ENCODE measurements at places on chromosomes 5 and 9.

DNA sequence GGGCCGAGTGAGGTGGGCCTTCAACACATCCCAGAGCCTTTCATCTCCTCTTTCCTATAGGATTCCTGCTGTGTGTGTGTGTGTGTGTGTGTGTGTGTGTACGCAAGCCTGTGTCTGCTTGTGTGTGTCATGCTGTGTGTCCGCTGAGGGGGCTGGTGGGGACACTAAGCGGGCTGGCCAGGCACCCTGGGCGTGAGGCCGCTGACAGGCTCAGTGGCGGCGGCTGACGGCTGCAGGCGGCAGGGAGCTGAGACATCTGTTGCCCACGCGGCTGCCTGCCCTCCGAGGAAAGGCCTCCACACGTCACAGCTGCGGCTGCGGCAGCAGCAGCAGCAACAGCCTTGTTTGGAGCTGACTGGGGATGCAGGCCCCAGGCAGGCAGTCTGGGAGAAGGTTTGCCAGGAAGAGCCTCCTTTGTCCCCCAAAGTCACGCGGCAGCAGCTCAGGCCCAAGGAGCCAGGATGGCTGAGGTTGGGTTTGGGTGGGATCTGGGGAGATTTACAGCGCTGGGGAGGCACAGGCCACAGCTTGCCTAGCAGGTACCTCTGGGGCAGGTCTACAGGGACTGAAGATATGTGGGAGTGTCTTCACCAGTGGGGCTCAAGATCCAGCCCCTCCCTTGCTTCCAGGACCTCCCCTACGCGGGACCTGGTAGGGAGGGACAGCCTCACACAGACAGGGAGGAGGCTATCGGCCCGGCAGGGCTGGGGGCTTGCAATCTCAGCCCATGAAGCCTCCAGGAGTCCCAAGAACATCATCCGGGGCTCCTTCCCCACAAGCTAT is 1.8 kb downstream of the PDLIM4 start:
- DNase-seq = no peak

DNA sequence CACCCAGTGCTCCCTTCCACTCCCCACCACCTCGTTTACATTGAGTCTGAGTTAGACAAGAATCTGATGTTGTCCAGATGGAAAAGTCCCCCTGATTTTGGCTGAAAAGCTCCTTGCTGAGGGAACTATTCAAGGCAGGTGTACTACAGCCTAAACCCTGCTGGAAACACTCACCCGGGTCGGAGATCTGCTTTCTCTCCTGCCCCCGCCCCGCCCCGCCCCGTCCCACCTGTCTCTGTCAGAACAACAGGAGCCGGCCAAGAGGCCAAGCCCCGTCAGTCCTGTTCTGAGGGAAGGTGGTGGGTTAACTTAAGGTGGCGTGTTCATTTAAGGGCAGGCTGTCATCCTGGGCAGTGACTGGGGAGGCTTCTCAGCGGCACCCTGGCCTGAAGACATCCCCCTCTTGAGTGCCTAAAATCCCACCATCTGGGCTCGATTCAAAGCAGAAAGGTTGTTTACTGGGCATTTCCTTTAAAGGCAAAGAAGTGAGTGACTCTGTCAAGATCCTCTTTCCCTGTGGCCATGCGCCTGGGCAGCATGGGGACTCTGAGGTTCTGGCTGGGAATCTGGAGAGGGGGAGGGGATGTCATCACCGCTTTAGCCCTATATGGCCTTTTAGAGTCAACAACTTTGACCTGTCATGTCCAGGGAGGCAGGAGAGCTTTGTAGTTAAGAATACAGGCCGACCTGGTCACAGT is 71.1 kb upstream of the NEURL1B start:
- DNase-seq = no peak

DNA sequence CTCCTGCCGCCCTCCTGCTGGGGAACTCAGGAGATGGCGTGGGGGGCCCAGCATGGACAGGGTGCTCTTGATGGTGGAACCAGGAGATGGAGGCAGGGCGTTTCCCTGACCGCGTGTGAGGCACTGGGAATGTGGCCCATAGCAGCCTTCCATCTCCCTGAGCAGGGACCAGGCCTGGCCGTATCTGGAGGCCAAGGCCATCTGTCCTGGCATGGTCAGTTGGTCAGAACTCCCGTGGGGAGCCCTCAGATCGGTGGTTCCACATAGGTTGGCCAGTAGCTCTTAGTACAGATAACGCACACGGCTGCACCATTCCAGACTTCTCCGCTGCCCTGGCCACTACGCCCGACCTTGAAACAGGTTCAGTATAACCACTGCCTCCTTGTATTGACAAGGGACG is 77.6 kb downstream of the KCNT1 start:
- no peak for DNase-seq

GRCh38 chr5:170154297-170154696 is 48.6 kb downstream of the FOXI1 start:
- no peak for DNase-seq

DNA sequence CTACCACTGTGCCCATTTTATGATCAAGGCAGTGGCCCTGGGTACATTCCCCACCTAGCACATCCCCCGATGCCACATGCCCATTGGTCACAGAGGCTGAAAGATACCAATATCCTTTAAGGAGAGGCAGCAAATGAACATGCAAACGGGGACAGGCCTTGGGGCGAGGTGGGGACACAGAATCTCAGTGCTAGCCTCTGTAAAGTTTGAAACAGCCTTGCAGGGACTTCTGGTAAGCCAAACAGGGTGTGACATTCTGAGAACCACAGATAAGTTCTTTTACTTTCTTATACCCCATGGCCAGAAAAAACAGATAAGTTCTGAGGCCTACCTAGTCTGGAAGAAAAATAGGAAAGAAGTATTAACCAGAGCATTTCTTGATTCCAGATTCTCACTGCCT is 60.5 kb downstream of the ACER2 start:
- DNase-seq = no peak

- no peak for DNase-seq
Measured at GRCh38 chr5:147966829-147967228, 60.5 kb upstream of the C5orf46 start.

DNA sequence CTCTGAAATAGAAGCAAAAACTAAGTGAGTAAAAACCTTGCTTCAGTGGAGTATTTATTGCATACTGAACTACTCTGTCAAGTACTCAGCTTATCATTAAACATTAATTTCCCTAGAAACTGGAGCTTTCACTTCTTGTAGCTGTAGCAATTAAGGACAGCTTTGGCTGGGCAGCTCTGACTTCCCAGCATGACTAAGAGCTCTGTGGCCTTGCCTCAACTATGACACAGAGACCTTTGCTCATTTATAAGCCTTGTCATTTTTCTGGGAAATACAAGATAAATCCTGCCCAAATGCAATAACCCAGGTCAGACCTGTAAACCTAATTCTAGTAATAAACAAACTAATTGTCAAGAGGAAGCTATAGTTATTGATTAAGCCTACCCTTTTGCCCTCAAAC is 65.4 kb upstream of the STK32A start:
- no peak for DNase-seq

- DNase-seq = no peak
Measured at GRCh38 chr9:136292591-136293448, 11.1 kb downstream of the CCDC187 start.

GRCh38 chr5:158463938-158464337 is 605.0 kb upstream of the CLINT1 start:
- no peak for DNase-seq

- DNase-seq = no peak
Measured at GRCh38 chr9:89498852-89499480, 1.1 kb upstream of the SEMA4D start.

GRCh38 chr5:80884086-80884813 is 75.9 kb upstream of the RASGRF2 start:
- no peak for DNase-seq

GRCh38 chr5:73960426-73960825 is 334.4 kb downstream of the ARHGEF28 start:
- DNase-seq = no peak

DNA sequence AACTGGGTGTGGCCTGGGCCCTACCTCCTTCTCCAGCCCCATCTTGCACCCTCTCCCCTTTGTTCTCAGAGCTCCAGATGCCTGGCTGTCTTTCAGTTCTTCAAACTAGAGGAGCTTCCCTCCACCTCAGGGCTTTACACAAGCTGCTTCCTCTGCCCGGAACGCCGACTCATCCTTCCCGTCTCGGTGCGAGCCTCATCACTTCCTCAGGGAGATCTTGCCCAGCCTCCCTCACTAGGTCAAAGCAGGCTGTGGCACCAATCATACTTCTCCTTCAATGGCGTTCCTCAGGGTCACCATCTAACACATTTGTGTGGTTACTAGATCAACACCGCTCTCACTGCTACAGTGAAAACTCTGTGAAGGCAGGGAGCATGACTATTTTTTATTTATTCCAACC is 56.2 kb upstream of the ZSWIM6 start:
- DNase-seq = no peak

- DNase-seq = no peak
Measured at GRCh38 chr5:431001-431710, 11.8 kb upstream of the EXOC3 start.

DNA sequence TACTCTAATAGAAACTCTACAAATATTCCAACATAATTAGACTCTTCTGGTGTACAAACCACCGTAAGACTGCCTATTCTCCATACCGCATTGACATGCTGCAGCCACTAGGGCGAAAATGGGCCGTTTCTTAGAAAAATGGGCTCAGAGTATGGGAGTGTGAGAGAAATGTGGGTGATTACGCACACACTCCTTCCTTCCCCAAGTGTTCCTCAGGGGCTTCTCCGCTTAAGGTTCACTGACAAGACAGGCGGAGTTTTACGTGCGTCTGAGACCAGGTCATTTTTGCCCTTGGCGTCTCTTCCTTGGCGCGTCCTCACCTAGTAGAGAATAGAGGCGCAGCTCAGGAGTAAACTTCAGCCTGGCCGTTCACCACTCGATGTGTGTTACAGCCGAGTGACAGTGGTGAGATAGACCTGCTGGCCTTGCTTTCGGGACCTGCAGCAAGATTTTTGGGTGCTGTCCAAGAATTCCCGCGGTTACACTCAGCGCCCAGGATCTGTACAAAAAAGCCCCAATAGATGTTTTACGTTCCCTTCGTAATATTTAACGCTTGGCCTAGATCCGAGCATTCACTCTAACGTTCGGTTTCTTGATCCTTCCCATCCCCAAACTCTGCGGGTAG is 1.8 kb upstream of the NTRK2 start:
- no peak for DNase-seq

- DNase-seq = no peak
Measured at GRCh38 chr5:39140558-39141168, 66.5 kb upstream of the RICTOR start.

- DNase-seq = no peak
Measured at GRCh38 chr5:133336121-133336968, 276.0 kb downstream of the FSTL4 start.

- DNase-seq = no peak
Measured at GRCh38 chr9:16459421-16460148, 410.9 kb downstream of the BNC2 start.

- DNase-seq = no peak
Measured at GRCh38 chr9:6049798-6050197, 34.4 kb upstream of the RANBP6 start.

DNA sequence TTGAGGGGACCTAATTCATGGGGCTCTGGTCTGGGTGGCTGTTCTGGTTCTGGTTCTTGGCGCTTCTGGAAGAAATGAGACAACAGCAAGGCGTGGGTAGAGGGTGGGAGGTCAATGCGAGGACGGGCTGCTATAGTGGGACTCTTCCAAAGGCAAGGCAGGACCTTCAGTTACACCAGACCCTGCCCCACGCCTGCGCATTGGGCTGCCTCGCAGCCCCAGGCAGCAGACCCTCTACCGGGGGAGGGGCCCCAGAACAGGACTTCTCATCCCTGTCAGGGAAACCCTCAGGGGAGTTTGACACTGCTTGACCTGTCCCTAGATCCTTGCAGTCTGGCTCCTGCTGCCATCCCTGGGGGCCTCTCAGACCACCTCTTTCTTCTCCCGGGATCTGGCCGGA is 18.5 kb downstream of the CCDC69 start:
- DNase-seq = no peak

- no peak for DNase-seq
Measured at GRCh38 chr5:44046619-44047364, 342.4 kb downstream of the FGF10 start.

GRCh38 chr9:79129865-79130480 is 441.8 kb upstream of the TLE4 start:
- no peak for DNase-seq

- DNase-seq = no peak
Measured at GRCh38 chr5:55037890-55038289, 13.8 kb downstream of the GZMK start.

DNA sequence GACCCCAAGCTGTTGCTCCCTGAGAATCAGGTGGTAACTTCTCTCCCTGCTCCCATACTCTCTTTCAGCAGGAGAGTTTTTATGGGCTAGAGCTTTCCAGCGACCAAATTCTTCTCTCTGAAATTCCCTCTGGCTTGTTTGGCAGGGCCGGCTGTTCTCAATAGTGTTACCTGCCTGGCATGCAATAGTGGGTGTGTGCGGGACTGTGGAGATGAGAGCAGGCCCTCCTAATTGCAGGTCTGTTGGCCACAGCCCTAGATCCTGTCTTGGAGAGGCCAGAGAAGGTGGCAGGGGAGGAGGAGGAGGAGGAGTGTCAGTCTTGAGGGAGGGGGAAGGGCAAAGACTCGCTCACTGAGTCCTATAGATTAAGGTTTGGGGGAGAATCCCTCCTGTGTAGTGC is 29.5 kb downstream of the AQP7 start:
- no peak for DNase-seq

DNA sequence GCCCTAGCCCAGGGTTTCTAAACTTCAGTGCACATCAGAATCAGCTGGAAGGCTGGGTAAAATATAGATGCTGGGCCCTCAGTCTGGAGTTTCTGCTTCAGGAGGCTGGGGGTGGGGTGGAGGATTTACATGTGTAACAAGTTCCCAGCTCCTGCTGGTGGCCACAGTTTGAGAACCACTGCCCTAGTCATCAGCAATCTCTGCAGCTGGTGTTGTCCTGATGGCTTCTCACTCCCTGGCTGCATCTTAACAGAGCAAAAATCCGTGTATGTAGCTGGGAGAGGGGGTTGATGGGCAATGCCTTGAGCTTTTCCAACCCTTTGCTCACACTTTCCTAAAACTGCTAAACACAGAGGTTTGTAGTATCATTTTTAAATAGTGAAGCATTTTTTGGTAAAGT is 186.0 kb upstream of the KLF9 start:
- no peak for DNase-seq

DNA sequence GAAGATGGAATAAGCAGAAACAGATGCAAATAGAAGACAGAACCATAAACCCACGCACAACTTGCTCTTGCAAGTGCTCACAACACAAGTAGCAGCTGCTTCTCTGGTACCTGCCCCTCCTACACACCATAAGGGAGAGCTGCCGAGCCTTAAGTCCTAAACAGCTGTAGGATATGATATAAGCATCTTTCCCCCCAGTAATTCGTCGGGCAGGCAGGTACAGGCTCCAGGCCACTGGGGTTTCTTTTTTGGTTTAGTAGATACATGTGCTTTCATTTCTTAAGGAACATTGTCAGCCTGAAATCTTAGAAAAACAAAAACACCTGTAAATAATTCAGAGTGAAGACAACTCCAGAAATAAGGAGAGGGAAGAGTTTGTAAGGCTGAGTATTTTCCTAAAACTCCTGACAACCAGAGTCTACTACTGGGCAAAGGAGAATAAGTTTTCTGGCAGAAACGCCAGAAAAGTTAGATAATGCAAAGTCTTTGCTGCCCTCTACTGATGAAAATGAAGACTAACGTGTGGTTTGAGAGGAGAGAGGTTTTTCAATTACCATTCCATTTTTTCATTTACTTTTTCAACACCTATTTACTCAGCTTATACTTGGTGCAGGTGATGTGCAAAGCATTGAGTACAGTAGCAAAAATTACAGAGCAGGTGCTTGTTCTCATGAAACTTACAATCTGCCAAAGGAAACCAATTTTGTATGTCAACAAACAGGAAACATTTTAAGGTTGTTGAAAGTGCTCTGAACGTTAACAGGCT is 20.1 kb upstream of the TCERG1 start:
- no peak for DNase-seq

- DNase-seq = no peak
Measured at GRCh38 chr9:135032041-135032835, 55.2 kb upstream of the OLFM1 start.
